ENCODE measurements at places on chromosomes 2 and 18. TPM values are rescaled to one million over a fixed set of nuclear protein-coding genes. Genes with fewer than 3 reads are reported as not detected.
A peak's percentile ranks its signal among the peaks of the same experiment; 100 is the strongest.

DNA sequence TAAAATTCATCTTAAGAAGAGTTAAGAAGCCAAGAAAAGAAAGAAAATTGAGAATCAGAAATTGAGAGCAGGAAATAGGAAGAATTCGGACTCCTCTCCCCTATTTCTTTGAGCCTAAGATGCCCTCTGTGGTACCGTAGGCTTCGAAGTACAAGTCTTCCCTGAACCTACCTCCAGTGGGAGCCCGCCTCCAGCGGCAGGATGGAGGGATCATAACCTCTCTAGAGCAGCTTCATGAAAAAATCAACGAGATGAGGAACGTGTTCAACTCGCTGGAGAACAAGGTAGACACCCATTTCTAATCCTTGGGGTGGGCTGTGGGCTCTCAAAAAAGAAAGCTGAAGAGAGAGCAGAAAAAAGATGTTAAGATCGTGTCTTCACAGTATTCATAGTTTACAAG is 36.3 kb downstream of the ARHGEF33 start:
- no peak for DNase-seq

- DNase-seq, result peak; percentile 22
Measured at GRCh38 chr2:160063271-160063670, 856 bp upstream of the PLA2R1 start.

DNA sequence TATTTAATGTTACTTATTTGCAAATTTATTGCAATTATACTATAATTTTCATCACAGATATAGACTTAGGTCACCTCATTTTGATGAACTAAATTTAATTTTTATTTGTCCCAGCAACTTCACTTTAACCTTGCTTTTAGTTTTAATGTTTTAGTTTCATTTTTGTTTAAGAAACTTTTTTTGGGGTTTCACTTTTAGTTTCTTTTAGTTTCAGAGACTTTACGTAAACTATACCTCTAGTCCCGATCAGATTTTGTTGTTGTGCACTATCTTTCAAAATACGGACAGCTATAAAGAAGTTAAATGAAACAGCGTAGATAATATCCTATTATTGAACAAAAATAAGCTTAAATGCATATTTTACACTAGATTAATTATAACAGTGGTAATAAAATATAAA is 460.5 kb downstream of the ERBB4 start:
- no peak for DNase-seq

Gene PLGLB2
- 0.68 TPM for polyA plus RNA-seq

DNA sequence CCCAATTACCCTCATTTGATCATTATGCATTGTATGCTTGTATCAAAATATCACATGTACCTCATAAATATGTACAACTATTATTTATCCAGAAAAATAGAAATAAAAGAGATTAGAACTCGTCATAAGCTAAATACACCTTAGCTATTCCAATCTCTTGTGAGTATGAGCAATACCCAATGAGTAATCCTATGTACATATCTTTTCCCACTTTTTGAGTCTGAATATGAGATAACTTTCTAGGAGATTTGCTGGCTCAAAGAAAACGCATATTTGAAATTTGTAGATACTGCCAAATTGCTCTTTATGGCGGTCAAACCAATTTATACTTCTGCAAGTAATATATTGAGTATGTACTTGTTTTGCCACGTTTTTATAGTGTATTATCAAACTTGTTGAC is 24.1 kb downstream of the PRKD3 start:
- DNase-seq, result no peak

DNA sequence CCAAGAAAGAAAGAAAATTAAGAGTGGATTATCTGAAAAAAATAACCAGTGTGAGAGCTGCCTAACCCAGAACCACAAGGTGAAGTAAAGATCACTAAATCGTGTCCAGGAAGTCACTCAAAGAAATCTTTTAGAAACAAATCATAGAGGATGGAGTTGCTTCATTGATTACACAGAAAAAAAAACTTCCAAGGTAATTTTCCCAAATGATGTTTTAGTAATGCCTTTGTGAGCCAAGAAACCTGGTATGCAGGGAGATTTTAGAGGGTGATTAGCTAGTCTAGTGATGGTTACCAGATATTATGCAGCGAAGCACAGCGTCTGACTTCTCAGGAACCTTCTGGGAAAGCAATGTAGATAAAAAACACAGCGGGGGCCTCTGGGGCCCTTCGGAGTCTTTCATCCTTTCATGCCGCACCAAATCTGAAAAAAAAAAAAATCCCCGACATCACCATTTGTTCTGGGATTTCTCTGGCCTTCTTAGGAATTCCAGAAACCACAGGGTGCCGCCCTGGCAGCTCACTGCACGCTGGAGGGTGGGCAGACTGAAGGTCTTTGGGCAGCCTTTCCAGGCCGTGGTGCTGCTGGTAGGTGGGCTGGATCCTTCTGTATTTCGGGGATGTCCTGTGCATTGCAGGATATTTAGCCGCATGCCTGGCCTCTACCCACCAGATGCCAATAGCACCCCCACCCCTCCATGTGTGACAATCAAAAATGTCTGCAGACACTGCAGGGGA is 17.3 kb downstream of the ALPK2 start:
- DNase-seq, result no peak

DNA sequence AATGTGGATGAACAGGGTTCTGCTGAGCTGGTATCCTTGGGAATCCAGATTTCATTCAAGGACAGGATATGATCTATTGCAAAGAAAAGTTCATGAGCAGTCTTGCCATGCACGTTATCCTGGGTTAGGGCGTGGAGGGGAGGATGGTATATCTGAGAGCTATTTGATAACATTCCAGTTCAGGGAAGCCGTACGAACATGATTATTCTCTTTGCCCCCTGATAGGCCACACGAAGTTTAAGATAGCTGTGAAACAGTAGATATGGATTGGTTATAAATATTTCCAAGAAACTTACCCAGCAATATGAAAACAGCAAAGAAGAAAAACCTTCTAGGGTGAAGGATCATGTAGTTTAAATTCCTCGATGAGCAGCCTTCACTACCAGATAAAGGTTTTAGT is 171.9 kb downstream of the LTBP1 start:
- no peak for DNase-seq

Gene TRABD2A
- polyA plus RNA-seq, result 1.0 TPM

GRCh38 chr2:168626096-168626495 is 170.0 kb downstream of the CERS6 start:
- no peak for DNase-seq
